Activated B cell treated with CpG ODN at 0.5 μM for 24 hours (primary cell): ENCODE measurements at places on chromosomes 1 and 21.

DNA sequence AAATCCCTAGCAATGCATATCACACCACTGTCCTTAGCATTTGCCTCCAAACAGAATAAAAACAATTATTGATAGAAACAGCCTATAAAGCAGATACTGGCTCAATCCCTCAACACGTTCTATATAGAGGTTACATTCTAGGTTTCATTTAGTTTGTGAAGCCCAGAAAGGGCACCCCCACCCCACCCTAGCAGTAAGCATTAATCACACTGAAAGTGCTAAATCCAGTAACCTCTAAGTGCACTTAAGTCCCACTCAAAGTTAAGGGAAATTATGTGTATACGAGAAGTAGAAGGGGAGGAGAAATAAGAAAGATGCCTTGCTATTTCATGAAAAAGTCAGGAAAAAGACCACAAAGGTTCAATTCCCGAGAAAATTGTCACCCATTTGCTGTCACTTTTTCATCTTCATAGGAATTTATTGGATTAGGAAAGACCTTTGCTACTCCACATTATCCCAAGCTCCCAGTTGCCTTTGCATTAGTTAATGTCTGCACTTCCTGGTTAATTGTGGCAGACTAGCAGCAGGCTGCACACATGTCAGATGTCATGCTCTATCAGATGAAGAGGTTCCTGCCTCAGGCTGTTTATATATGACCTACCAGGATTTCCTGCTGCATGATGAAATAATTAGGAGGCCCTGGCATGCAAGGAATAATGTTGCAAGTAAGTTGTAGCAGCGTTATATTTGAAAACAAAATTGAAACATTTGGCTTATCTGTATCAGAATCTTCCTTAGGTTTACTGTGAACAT is 54.5 kb upstream of the LHX8 start:
- no peak overlapping the region for H3K4me3 ChIP-seq
- no peak overlapping the region for H3K27ac ChIP-seq
- H3K36me3 ChIP-seq, result no peaks in the 10 kb centered on the region

DNA sequence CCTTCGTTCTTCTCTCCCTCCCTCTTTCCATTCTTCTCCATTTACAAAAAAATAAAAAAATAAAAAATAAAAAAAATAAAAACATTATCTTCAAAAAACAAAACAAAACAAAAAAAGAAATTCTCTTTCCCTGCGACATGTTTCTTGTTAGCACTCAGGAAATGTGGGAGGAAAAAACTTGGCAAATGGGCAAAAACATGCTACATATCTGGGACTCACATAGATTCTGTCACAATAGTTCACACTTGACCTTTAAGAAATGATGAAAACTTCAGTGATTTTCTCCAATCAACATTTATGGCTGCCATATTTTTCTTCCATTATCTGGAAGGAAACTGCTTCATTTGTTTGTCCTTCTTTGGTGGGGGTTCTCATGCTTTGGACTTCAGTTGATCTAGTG is 109.3 kb downstream of the PRKAB2 start:
- peaks cover 3% of the 10 kb centered on the region for H3K36me3 ChIP-seq
- no peak overlapping the region for H3K27ac ChIP-seq
- no peaks in the 10 kb centered on the region for H3K4me1 ChIP-seq
- H3K27me3 ChIP-seq, result peaks cover 20% of the 10 kb centered on the region

- no peaks in the 10 kb centered on the region for H3K4me1 ChIP-seq
- DNase-seq, result no peak
- no peak overlapping the region for H3K27ac ChIP-seq
- no peak overlapping the region for H3K4me3 ChIP-seq
- no peaks in the 10 kb centered on the region for H3K36me3 ChIP-seq
Measured at GRCh38 chr1:192795916-192796618, 12.8 kb upstream of the RGS2 start.

DNA sequence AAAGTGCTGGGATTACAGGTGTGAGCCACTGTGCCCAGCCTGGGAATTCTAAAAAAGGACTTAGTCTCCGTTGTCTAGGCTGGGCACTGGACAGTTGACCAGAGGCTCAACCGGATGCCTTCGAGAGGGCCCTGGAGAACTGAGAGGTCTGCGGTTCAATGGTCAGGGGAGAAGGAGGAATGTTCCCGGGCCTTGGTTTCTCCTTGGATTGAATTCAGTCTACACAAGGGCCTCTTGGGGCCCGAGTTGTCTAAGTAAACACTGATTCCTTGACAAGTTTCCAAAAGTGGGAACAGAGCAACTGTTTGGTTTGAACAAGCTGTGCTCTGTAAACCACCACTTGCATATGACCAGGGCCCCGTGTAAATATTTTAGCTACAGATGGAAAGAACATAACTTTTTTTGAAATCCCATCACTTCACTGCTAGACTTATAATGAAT is 29.1 kb upstream of the CAPZB start:
- no peaks in the 10 kb centered on the region for H3K36me3 ChIP-seq
- H3K27ac ChIP-seq, result no peak overlapping the region
- H3K27me3 ChIP-seq, result no peaks in the 10 kb centered on the region
- H3K4me3 ChIP-seq, result no peak overlapping the region
- H3K4me1 ChIP-seq, result peaks cover 55% of the 10 kb centered on the region

- no peak for DNase-seq
- H3K27me3 ChIP-seq, result peaks cover 3% of the 10 kb centered on the region
- no peaks in the 10 kb centered on the region for H3K4me1 ChIP-seq
- no peaks in the 10 kb centered on the region for H3K36me3 ChIP-seq
- H3K27ac ChIP-seq, result no peak overlapping the region
- H3K4me3 ChIP-seq, result no peak overlapping the region
Measured at GRCh38 chr1:55981010-55981650, 598.2 kb downstream of the PLPP3 start.

GRCh38 chr1:183070923-183071618 is 47.9 kb downstream of the LAMC1 start:
- H3K27ac ChIP-seq, result no peak overlapping the region
- peaks cover 6% of the 10 kb centered on the region for H3K27me3 ChIP-seq
- H3K4me1 ChIP-seq, result peaks cover 33% of the 10 kb centered on the region
- peaks cover 1% of the 10 kb centered on the region for H3K36me3 ChIP-seq
- H3K4me3 ChIP-seq, result peak overlapping the region; percentile 50
- no peak for DNase-seq
